NCI-H2107 (cell line): ENCODE measurements at places on chromosomes 1 and 21.

DNA sequence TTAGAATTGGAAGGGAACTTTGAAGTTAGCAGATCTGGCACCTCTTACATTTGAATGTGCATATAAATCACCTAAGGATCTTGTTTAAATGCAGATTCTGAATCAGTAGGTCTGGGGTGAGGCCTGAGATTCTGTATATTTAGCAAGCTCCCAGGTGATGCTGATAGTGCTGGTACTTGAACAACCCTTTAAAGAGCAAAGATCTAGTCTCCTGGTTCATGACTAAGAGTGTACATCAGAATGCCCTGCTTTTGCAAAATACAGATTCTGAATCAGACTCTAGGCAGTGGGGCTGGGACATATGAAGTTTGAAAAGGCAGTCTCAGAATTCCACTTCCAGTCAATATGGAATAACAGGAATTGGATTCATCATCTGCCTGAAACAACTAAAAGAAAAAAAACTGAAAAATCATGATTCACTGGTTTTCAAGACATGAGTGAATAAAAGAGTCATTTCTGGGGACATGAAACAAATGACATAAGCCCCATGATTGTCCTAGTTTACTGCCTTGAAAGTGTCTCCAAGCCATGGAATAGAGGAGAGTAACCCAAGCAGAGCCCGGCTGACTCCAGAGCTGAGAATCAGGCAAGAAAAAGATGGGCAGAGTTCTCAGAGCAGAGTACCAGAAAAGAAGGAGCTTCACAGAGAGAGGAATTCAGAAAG is 149.6 kb upstream of the SGIP1 start:
- no peak for DNase-seq

- no peak for DNase-seq
These were observed 218.3 kb upstream of the SGIP1 start for GRCh38 chr1:66315671-66316070.

DNA sequence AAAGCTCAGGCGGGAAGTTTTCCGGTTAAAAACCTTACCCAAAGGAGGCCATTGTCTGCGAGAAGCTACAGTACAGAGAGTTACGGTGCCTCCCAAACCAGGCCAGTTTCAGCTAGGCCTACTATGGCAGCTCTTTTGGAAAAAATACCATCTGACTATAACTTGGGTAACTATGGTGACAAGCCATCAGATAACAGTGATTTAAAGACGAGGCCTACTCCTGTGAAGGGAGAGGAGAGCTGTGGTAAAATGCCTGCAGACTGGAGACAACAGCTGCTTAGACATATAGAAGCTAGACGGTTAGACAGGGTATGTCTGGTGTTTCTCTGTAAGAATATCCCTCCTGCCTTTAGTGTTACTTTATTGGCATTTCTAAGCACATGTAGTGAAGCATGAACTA is 165.9 kb downstream of the LRRC40 start:
- no peak for DNase-seq

- DNase-seq, result no peak
These were observed 339.2 kb downstream of the ADGRL2 start for GRCh38 chr1:82139751-82140468.

GRCh38 chr1:220887520-220888416 is 8.5 kb downstream of the HLX start:
- DNase-seq, result no peak

GRCh38 chr1:8533124-8533523 is 215.2 kb downstream of the SLC45A1 start:
- DNase-seq, result no peak
